ENCODE measurements at places on chromosomes 12 and 14. TPM values are rescaled to one million over a fixed set of nuclear protein-coding genes. Genes with fewer than 3 reads are reported as not detected.

- H3K36me3 ChIP-seq: peaks cover 6% of the 10 kb centered on the region
- DNase-seq: no peak
- H3K4me3 ChIP-seq: no peak overlapping the region
- no peak overlapping the region for H3K27ac ChIP-seq
- H3K4me1 ChIP-seq: peaks cover 2% of the 10 kb centered on the region
- H3K27me3 ChIP-seq: no peaks in the 10 kb centered on the region
These were observed 68.5 kb downstream of the BHLHE41 start for GRCh38 chr12:26056335-26056734.

- H3K27me3 ChIP-seq: peaks cover 2% of the 10 kb centered on the region
- H3K36me3 ChIP-seq: no peaks in the 10 kb centered on the region
- no peak overlapping the region for H3K27ac ChIP-seq
- H3K4me1 ChIP-seq: no peaks in the 10 kb centered on the region
- H3K4me3 ChIP-seq: no peak overlapping the region
These were observed 30.1 kb downstream of the LRFN5 start for GRCh38 chr14:41636492-41637392.

The ETFRF1 gene
- total RNA-seq: 14.9 TPM

GRCh38 chr14:68856572-68856971 lies 63.7 kb upstream of the ZFP36L1 start:
- H3K27me3 ChIP-seq: peaks cover 6% of the 10 kb centered on the region
- no peaks in the 10 kb centered on the region for H3K36me3 ChIP-seq
- H3K4me1 ChIP-seq: peaks cover 4% of the 10 kb centered on the region
- no peak overlapping the region for H3K27ac ChIP-seq
- DNase-seq: no peak

The RAPGEF3 gene
- 0.81 TPM for total RNA-seq

DNA sequence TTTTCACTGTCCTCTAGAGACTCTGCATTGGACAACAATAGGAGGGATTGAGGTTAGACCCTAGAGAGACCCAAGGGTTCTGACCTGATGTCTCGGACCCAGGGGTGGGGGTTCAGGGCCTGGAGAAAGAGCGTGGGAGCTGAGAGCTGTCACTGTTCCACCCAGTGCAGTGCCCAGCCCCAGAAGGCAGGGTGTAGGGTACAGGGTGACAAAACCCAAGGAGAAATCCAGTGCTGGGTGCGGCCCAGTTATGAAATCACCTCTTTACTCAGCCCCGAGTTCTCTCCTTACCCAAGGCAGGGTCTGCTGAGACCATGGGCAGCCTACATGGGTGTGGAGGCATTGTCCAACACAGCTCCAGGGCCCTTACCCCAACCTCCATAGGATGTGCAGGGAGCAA lies 2.6 kb downstream of the AQP2 start:
- no peak for DNase-seq
- H3K4me1 ChIP-seq: peaks cover 2% of the 10 kb centered on the region
- H3K4me3 ChIP-seq: no peak overlapping the region
- H3K27me3 ChIP-seq: peaks cover 12% of the 10 kb centered on the region
- no peak overlapping the region for H3K27ac ChIP-seq
